ENCODE measurements at places on chromosomes 6 and 20.
A peak's percentile ranks its signal among the peaks of the same experiment; 100 is the strongest.

GRCh38 chr6:135224037-135224647, 43.0 kb downstream of the MYB start:
- no peak for DNase-seq

- DNase-seq: no peak
Measured at GRCh38 chr6:134482593-134483270, 164.8 kb upstream of the SGK1 start.

DNA sequence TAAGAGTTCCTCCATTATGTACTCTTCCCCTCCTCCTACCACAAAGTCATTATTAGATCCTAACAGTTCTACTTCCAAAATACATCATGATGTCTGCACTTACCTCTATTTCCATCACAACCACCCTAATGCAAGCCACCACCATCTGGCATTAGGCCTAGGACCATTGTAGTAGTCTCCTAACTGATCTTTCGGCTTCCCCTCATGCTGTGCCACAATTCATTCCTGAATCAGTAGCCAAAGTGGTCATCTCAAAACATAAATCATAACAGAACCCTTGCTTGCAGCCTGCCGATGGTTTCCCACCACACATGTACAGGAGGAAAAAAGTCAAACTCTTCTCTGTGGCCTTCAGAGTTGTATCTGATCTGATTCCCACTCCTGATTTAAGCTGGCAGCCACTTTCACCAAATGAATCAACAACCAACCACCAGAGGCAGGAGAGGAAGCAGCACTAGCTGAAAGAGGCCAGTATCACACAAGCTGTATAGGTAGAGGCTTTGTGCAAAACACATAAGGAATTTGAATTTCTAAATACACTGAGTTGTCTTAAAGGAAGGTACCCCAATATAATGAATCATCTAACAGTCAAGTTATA, 26.1 kb downstream of the FAM184A start:
- no peak for DNase-seq

- peak; percentile 52 for DNase-seq
Measured at GRCh38 chr6:126210398-126211075, 129.4 kb upstream of the CENPW start.

- DNase-seq: peak; percentile 91
Measured at GRCh38 chr6:151317103-151317994, 74.0 kb downstream of the ZBTB2 start.

DNA sequence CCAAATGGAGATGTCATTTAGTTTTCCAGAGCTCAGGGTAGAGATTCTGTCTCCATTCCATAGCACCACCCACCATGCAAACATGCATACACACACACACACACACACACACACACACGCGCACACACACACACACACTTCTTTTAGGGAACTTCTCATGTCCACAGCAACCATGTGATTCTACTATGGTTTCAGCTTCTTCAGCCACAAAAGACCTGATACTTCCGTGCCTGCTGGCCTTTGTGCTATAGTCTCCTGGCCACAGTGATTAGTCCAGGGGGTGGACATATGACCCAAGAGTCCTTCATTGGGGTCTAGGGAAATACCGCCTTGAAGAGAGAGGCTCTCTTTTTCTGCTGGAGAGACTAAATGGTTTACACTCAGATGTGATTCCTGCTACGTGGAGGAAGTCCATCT, 53.5 kb downstream of the CARMIL1 start:
- no peak for DNase-seq

DNA sequence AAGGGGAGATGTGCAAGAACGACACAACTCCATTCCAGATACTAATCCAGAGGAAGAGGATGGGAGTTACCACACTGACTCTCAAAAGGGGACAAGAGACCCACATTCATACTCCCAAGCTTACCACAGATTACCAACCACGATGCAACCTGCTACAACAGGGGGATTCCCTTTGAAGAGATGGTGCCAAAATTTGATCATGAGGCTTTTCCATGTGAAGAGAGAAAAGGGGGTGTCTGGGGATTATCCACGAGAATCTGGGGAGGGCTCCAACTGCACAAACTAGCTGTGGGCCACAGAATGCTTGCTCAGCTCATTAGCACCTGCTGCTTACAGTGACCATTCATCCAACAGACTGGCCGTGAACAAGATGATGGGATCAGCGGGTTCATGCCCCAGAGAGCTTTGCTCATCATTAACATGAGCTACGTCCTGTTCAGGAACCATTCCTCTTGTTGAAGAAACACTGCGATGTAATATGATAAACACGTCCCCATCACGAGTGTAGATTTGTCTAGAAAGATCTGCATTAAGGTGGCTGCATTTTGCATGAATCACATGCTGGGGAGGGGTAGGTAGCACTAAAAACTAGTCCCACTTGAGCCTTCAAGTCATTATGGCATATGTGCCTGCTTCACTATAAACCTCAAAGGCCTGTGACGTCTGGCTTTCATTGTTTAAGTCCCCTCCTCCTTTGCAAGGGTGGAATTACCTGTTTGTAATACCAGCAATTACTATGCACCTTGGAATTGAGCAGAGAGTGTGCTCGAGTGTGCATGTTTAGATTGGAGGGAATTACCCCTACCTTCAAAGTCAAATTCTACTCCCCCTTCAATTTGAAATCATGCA, 4.0 kb downstream of the PLAGL2 start:
- DNase-seq: no peak

DNA sequence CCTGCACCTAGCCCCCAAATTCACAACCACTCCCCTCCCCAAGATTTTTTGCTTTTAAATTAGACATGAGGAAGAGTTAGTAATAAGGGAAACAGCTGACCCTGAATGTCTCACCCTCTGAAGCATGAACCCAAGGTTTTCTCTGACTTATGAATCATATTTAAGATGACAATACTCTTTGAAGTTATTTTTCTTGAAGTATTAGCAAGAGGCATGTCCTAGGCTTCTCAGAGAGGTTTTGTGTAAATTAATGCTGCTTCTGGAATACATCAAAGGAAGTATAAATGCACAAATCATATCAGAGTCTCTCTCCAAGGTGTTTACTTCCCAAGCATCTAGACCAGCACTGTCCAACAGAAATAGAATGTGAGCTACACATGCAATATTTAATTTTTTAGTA, 408.1 kb upstream of the MARCKS start:
- peak; percentile 68 for DNase-seq

- DNase-seq: peak; percentile 72
Measured at GRCh38 chr6:21265730-21266044, 327.9 kb upstream of the SOX4 start.

- no peak for DNase-seq
Measured at GRCh38 chr6:122374307-122374706, 25.1 kb upstream of the HSF2 start.

- DNase-seq: no peak
Measured at GRCh38 chr6:2127484-2127911, 117.9 kb downstream of the GMDS start.

- no peak for DNase-seq
Measured at GRCh38 chr6:154496793-154497517, 13.5 kb downstream of the CNKSR3 start.

DNA sequence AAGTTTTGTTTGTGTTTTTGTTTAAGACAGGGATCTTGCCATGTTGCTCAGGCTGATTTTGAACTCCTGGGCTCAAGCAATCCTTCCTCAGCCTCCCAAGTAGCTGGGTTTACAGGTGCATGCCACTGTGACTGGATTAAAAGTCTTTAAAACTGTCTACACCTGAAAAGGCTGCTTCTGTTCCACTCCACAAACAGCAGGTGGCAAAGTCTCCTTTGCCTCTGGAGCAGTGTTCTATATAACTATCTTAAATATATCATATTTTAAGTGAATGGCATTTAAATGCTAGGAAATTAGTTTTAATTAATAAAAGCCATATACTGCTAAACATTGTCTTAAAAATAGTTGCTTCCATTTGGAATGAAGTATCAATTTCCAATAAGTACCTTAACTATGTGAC, 89.2 kb upstream of the BCLAF1 start:
- peak; percentile 7 for DNase-seq

GRCh38 chr6:44263354-44264100, 1.8 kb downstream of the NFKBIE start:
- DNase-seq: no peak

DNA sequence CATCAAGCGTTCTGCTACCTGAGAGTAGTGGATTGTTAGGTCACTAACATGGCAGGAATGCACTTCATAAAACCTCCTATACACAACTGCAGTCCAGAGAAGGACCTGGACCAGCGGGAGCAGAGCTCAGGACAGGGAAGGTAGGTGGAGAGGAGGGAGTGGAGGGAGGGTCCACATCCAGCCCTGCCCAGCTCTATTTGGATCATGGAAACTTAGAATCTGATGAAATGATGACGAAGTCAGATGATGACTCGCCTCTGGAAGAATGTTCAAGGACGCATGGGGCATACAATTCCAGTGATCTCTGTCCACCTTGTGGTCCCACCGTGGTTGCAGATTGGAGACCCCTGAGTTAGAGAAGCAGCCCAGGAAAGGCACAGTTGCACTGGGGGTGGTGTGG, 68.8 kb downstream of the CLIC5 start:
- peak; percentile 65 for DNase-seq

DNA sequence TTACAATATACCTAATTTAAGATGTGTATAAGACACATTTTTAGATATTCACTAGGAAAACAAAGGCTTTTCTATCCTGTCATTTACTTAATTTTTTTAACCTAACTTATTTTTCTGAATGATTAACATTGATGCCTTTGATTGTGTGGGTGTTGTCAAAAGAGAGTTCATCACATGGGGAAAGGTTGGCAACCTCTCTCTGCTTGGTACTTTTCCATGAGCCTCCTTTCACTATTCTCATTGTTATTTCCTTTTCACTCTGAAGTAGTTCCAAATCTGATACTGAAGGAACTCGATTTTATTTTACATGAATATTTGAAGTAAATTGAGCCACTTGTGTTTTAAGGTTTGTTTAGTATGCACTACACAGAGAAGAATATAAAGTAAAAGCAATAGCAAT, 35.9 kb downstream of the TPD52L1 start:
- no peak for DNase-seq

- DNase-seq: no peak
Measured at GRCh38 chr6:37182736-37183590, 13.0 kb downstream of the PIM1 start.

DNA sequence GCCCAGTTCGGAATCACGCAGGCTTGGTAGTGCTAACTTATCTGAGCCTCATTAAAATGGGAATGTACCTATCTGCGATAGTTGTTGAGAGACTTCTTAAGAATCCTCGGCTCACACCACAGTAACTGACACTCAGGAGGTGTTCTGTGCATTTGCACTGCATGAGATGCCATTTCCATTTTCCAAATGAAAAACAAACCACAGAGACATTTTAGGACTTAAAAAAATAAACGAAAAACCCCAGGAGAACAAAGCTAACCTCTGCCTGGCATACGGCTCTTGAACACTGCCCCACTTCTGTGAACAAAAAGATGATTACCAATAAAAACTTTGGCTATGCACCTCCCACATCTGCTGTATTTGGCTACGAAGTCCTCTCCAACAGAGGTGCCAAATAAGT, 37.6 kb downstream of the BEND3 start:
- no peak for DNase-seq

DNA sequence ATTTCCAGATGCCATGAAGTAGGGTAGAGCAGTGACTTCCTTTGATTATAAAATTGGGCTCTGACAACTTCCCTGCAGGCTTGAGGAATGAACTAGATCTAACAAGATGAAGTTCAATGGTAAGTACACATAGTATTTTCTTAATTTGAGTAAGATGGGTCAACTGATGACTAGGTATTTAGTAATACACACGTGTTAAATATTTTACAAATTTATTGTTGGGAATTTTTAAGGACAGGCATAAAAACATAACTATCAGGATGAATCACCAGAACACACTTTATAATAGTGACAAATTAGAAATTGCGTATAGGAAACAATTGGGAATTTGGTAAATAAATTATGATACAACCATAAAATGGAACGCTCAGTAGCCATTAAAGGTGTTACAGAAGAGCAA, 762.4 kb upstream of the SLC35B3 start:
- DNase-seq: no peak

GRCh38 chr6:8683204-8683603, 247.9 kb upstream of the SLC35B3 start:
- no peak for DNase-seq

DNA sequence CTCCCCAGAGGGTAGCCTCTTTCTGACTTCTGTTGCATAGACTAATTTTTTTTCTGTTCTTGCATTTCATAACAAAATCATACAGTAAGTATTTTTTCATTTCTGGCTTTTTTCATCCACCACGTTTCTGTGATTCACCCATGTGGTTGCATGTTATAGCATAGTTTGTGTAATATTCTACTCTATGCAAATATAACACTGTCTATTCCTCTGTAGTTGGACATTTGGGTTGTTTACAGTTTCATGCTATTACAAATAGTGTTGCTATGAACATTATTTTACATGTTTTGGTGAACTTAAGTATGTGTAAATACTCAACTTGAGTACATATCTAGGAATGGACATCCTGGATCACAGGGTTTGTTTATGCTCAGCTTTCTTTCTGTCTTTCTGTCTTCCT, 187.2 kb upstream of the KCNG1 start:
- no peak for DNase-seq

DNA sequence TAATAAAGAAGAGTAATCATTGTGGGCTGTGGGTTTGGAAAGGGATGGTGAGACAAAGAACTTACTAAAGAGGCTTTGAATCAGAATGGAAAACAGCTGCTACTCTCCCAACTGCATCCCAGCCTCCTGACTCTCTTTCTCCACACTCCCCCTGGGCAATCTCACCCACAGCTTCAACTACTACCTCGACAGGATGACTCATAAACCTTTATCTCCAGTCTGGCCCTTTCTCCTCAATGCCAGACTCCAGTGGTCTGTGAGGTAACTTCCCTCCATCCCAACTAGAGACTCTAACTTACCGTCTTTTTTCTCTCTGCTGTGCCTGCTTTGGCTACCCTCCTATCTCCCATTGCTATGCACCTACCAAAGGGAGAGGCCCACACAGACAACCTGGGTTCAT, 135.3 kb upstream of the RREB1 start:
- peak; percentile 51 for DNase-seq

- no peak for DNase-seq
Measured at GRCh38 chr6:15485936-15486335, 176.9 kb downstream of the DTNBP1 start.

DNA sequence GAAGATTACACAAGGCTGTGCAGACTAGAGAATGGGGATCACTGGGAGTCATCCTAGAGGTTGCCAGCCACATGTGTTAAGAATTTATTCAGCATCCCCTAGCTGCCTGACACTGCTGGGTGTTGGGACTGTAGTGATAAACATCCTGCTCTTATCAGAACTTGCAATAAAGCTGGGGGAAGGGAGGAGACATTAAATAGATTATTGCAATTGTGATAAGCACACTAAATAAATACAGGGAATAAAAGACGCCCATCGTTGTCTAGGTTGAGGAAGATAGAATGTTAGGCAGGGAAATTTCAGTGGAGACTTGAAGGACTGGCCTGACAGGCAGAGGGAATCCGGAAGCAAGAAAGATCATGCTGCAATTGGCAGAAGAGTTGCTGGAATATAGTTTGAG, 33.2 kb upstream of the TRAM2 start:
- peak; percentile 25 for DNase-seq

DNA sequence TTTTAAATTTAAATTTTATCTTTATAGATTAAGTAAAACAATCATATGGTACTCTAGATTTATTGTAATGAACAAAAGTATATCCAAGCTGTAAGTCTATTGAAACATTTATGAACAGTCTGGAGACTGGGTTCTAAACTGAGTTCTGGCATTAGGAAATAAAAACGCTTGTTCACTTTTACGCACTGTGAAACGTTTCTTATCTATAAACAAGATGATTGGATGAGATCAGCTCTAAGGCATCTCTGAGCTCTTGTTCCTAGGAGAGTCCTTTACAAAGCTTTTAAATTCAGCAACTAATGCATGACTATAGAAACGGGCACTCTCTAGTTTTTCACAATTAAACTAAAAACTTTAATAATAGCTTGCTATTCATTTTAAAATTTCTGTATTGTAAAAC, 6.8 kb downstream of the HUS1B start:
- DNase-seq: no peak

GRCh38 chr6:144216668-144217218, 66.4 kb downstream of the STX11 start:
- no peak for DNase-seq
